ENCODE measurements at places on chromosomes 4 and X.

GRCh38 chr4:22814906-22815305 lies 122.2 kb downstream of the GBA3 start:
- H3K27me3 ChIP-seq = no peaks in the 10 kb centered on the region
- no peaks in the 10 kb centered on the region for H3K36me3 ChIP-seq
- no peak overlapping the region for H3K27ac ChIP-seq
- no peaks in the 10 kb centered on the region for H3K4me1 ChIP-seq
- no peak overlapping the region for H3K4me3 ChIP-seq

DNA sequence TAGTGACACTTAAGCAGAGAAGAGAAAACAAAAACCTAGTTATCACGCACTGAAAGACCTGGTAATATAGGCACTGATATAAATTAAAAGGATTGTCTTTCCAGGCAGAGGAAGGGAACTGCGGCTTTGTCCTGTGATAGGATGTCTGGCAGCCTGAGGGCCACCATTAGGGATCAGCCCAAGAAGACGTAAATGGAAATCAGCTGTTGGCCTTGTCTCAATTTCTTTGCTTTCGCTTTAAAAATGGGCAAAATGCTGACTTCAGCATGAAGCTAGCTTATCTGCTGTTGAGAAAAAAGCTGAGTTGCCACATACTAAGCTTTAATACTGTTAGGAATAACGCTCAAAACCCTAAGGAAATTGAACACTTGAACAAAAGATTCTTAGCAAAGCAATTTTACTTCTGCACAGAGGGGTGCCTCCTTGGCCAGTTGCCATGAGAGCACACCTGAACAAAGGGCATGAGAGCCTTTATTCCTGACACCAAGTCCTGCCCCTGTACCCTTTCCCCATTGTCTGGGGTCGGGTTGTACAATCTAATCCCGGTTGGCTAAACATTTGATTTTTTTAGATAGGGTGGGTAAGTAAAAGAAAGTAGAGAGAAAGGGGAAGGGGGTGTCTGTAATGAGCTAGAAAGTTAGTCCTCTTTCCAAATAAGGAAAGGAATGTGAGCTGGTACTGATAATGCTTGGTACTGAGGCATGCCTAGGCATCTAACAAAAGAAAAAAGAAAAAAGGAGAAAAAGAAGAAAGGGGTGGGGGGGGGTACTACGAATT lies 85.1 kb upstream of the UCP1 start:
- peaks cover 10% of the 10 kb centered on the region for H3K36me3 ChIP-seq
- H3K27ac ChIP-seq = no peak overlapping the region
- peaks cover 3% of the 10 kb centered on the region for H3K4me1 ChIP-seq
- no peak for DNase-seq
- H3K4me3 ChIP-seq = no peak overlapping the region

- peak; percentile 7 for DNase-seq
- H3K4me3 ChIP-seq = peak overlapping the region; percentile 18
- H3K4me1 ChIP-seq = peaks cover 73% of the 10 kb centered on the region
These were observed 83.8 kb upstream of the MAML3 start for GRCh38 chr4:140237616-140238350.

GRCh38 chr4:156475322-156475721 lies 496.3 kb downstream of the PDGFC start:
- no peak overlapping the region for H3K4me3 ChIP-seq
- no peaks in the 10 kb centered on the region for H3K4me1 ChIP-seq
- no peak for DNase-seq
- H3K27me3 ChIP-seq = no peaks in the 10 kb centered on the region

DNA sequence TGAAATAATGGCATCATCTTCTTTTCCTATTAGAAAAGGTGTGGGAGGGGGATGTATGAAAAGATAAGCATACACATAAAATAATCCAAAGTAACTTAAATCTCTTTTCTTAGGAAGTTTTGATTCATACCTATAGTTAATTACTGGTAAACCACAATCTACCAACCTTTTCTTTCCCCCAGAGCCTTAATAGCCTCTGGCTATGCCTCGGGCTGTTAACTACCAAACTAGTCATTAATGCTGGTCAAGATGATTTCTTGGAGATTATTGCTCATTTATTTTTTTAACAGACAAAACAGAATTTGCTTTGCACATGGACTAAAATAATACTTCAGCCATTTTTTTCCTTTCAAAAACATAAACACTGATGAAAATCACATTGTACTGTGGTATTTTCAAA lies 16.9 kb downstream of the NAA11 start:
- H3K27me3 ChIP-seq = no peaks in the 10 kb centered on the region
- no peak for DNase-seq
- no peak overlapping the region for H3K4me3 ChIP-seq
- no peaks in the 10 kb centered on the region for H3K4me1 ChIP-seq
- H3K36me3 ChIP-seq = no peaks in the 10 kb centered on the region
- no peak overlapping the region for H3K27ac ChIP-seq
